ENCODE measurements at places on chromosomes 13 and 19. TPM values are rescaled to one million over a fixed set of nuclear protein-coding genes. Genes with fewer than 3 reads are reported as not detected.

Gene CEACAM19
- total RNA-seq, result 5.3 TPM

Gene CCNA1
- total RNA-seq, result not detected

Gene C1QTNF9
- 0.19 TPM for total RNA-seq

Gene WASF3
- total RNA-seq, result 3.2 TPM

Gene CYSLTR2
- total RNA-seq, result 0.80 TPM

Gene ZNF699
- total RNA-seq, result 3.1 TPM

Gene TNFAIP8L1
- 24.1 TPM for total RNA-seq

Gene EFNB2
- total RNA-seq, result 104 TPM

GRCh38 chr13:107968470-107968869, 246.9 kb downstream of the LIG4 start:
- no peak for DNase-seq

- DNase-seq, result no peak
These were observed 5.0 kb downstream of the BICRA start for GRCh38 chr19:47614021-47614295.

DNA sequence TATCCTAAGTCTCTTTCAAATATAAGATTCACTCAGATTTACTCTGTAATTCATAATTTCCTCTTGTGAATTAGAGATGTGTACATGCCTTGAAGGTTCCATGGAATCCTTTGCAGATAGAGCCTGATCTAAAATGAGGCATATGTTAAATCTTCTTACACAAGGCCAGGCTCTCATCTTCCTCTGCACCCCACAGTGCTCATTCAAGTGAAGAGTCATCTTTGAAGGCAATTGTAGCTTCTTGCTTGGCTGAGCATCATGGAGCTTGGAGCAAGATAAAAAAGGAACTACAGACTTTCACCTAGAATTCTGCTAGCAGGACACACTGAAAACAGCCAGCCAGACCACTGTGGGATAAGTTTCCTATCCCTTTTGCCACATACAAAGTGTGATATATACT, 566.4 kb downstream of the PCDH9 start:
- DNase-seq, result no peak

- DNase-seq, result no peak
These were observed 8.3 kb upstream of the DZIP1 start for GRCh38 chr13:95652821-95653220.

GRCh38 chr19:8131517-8131916, 17.9 kb downstream of the FBN3 start:
- DNase-seq, result no peak

GRCh38 chr13:79289571-79289970, 116.5 kb downstream of the RBM26 start:
- DNase-seq, result no peak

DNA sequence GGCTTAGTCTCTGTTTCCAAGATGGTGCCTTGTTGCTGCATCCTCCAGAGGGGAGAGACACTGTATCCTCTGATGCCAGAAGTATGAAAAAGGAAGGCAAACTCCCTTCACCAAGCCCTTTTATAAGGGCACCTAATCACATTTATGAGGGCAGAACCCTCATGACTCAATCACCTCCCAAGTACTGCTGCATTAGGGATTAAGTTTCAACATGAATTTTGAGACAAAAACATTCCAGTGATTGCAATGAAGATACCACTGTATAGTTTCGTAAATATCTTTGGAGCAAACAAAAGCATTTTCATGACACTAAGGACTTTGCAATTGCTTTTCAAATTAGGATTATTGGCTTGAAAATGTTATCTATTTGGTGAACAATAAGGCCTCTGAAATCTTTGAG, 63.8 kb downstream of the RNF17 start:
- no peak for DNase-seq

DNA sequence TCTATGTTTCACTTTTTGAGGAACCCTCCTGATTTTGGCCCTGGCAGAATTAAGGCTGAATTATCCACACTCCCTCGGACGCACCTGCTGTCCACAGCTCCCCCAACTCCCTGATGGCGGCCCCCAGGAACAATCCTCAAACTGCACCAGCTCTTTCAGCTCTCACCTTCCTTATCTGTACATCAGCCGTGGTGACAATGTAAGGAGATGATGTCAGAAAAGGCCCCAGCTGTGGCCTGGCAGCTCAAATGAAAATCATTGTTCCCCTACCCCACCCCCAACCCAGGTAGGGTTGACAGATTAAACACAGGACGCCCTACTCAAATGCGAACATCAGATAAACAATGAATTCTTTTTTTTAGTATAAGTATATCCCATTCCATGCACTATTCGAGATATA, 35.0 kb upstream of the KLF2 start:
- no peak for DNase-seq

DNA sequence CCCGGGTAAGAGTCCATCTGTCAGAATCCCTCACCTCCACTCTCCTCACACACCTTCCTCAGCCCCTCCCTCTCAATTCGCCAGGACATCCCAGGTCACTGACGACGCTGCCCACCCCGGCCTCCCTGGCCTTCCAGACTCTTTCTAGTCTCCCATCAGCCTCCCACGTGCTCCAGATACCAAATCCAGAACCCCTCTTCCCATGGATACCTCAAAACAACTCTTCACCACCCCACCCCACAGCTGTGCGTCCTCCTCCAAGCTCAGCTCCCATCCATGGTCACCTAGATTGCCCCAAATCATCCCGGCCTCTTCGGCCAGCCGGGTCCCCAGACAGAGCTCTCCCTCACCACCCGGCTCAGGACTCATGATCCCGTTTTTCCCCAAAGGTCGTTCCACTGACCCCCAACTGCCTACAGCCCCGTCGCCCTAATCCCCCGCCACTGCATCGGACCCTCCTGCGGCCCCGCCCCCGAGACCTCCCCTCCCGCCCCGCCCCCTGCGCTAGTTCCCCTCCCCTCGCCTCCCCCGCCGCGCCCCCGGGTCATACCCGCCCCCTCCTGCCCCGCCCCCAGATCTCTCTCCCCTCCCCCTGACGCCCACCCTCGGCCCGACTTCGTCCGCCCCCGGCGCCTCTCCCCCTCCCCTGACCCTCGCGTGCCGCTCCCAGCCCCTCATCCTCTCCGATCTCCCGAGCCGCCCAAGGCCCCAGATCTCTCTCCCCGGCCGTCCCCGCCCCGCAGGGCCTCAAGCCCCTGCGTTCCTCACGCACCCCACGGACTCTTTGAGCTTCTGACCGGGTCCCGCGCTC, 546 bp downstream of the UBXN6 start:
- DNase-seq, result peak; percentile 47

DNA sequence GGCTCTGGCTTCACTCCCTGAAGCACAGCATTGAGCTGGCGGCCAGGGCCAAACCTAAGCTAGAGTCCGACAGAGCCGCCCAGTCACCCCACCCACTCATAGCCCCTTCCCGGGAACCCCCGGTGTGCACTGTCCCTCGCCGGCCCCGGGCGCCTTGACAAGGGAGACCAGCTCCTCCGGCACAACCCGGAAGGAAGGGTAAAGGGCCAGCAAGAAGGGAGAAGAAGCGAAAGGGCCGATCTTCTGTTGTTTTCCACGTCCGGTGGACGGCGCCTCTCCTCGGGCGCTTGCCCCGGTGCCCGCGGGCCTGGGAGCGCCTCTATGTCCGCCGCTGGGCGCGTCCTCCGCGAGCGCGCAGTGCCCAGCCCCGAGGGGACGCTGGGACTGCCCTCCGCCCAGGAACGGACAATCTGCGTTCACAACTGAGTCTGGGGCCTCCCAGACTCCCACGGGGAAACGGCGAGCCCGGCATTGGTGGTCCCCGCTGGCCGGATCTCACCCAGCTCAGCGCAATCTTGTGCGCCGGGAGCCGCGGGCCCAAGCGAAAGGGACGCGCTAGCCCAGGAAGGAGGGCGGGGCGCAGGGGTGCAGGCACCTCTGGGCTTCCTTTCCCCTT, 172.5 kb upstream of the MIR17HG start:
- no peak for DNase-seq

GRCh38 chr13:21240586-21240985, 64.1 kb downstream of the MRPL57 start:
- no peak for DNase-seq

DNA sequence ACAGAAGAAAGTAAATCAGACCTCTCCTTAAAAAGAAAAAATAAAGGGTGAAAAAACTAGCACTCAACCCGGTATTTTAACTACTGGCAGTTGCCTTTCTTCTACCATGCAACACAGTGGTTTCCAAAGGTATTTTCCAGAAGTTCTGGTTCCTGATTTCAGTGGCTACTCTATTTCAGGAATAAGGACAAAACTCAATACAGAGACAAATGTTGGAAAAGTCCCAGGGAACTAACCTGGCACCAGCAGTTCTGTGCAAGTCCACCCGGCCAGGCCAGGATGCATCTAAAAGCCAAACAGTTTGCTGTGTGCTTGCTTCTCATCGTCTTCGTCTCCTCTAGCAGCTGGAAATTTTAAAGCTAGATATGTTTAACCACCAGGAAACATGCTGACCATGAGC, 52.5 kb downstream of the FOXO1 start:
- no peak for DNase-seq

DNA sequence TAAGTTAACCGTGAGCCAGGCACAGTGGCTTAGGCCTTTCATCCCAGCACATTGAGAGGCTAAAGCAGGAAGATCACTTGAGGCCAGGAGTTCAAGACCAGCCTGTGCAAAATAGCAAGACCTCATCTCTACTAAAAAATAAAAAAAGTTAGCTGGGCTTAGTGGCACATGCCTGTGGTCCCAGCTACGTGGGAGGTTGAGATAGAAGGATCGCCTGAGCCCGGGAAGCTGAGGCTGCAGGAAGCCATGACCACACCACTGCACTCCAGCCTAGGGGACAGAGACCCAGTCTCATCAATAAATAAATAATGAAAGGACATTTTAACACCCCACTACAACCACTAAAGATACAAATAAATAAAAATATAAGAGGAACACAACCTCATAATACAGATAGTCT, 21.6 kb downstream of the LSM14A start:
- no peak for DNase-seq

DNA sequence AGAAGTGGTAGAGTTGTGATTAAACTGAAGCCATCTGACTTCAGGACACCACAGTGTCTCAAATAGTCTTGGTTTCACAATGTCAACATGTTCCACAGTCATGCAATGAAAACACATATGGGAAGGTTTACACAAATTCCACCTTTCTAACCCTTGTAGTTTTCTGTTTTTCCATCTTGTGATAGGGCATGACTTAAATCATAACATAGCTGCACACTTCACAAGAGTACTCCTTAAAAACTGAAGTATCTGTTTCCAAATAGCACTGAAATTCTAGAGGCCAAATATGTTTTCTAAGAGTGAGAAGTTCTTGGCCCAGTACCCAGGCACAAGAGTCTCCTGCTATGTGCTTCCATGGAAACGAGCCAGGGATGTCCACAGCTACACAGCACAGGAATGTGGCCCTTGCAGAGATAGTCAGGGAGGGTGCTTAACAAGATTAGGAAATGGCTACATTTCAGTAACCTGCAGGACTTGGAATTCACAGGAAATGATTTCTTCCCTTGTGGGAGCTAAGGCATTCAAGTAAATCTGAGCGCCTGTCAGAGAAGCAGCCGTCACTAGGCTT, 269.1 kb downstream of the NDFIP2 start:
- DNase-seq, result no peak

- no peak for DNase-seq
These were observed 135.0 kb downstream of the IER2 start for GRCh38 chr19:13284929-13285928.

DNA sequence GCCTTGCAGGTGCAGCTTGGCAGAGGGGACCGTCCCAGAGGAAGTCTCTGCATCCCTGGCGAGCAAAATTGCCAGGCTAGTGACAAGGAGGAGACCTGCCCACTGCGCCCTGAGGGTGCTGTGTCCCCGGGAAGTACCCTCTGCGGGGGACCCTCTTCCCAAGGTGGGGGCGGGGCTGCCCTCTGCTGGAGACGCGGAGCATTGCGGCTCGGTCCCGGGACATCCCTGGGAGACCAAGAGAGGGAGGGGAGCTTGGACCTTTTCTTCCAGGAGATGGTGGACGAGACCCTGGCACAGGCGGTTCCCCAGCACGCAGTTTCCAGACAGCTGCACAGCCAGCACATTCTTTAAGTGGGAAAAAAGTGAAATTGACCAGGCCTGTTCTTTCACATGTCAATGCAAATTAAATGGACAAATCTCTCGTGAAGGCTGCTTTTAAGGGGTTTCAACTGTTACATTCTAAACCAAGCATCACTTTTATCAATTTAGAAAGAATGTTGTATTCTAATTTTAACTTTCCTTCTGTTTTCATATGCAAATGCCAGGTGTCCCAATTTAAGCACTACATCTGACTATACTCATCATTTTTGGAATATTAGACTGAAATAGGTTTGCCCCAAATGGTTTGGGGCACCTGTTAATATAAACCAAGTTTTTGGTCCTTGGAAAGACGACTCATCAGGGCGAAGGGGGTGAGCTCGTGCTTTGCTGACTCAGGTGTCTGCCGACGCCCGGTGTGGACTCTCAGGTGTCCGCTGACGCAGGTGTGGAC, 60.7 kb downstream of the MCF2L start:
- peak; percentile 56 for DNase-seq

DNA sequence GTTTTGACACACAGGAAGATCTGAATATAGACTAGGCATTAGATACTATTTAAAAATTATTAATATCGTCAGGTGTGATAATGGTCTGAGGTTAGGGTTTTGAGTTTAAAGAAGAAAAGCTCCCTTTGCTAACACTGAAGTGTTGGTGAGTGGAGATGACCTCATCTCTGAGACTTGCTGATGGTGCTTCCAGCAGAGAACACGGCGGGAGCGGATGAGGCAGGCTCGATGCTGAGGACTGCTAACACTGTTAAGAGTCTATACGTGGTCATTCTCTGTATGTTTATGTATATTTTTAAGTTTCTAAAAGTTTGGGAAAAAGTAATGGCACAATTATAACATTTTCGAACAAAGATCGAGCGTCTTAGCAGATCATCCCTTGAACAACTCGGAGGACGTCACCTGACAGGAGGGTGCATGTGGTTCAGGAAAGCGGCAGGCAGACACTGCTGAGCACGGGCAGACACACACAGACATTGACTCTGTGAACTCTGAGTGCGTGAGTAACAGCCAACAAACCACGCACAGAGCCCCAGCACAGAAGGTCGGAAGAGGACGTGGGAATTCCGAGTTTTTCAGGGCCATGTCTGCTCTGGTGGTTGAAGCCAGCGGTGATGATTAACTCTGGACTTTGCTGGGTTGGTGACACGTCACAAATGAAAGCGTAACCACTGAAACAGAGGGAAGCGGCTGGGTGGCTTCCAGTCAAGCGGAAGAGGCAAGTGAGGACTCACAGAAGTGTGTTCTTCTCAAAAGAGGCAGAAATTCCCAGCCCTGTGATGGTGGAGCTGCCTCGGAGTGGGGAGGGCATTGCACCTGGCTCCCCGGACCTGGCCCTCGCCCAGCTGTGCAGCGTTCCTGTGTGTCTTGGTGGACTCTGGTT, 91.9 kb upstream of the TEX29 start:
- DNase-seq, result no peak

GRCh38 chr13:76048131-76048530, 412.0 kb downstream of the LMO7 start:
- DNase-seq, result no peak

DNA sequence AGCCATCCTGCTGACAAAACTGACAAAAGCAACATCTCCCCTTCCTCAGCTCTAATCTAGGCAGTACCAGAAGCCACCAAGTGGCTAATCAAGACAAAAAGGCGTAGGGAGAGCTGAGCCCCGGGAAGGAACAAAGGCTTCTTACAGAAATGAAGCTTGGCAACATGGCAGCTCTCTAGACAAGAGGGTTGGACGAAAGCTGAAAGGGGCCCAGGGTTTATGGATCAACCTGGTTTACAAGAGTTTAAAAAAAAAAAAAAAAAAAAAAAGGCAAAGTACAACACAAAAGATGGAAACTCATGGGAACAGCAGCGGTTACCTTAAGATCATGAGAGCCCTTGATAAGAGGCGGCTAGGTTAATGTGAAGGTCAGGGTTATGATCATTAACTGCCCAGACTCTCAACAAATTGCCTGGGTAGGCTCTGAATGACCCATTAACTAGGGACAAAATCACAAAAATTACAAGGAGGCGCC, 14.0 kb downstream of the ZC3H4 start:
- DNase-seq, result no peak

- DNase-seq, result no peak
These were observed 414.2 kb downstream of the KLF5 start for GRCh38 chr13:73473016-73473415.
